ENCODE measurements at places on chromosomes 16 and 17. TPM values are rescaled to one million over a fixed set of nuclear protein-coding genes. Genes with fewer than 3 reads are reported as not detected.
A peak's percentile ranks its signal among the peaks of the same experiment; 100 is the strongest.

DNA sequence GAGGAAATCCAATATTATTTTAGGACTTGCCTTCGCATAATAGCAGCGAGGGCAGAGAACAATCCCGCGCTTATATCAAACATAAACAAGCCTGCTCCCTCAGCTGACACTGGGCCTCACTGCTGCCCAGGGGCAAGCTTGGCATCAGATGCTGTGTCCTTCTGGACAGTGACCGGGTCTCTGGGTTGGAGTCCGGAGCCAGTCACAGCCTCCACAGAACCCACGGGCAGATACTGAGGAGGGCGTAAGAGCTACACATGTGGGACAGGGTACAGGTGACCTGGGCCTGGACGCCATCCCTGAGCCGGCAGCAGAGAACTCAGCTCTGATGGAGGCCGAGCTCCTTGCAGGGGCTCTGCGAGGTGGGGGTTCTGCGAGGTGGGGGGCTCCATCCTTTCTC, 14.7 kb upstream of the ZNF469 start:
- H3K27ac ChIP-seq = no peak overlapping the region
- no peaks in the 10 kb centered on the region for H3K4me1 ChIP-seq
- no peak for DNase-seq

GRCh38 chr17:71440513-71440912, 680.3 kb upstream of the SOX9 start:
- H3K27ac ChIP-seq = no peak overlapping the region
- H3K4me1 ChIP-seq = no peaks in the 10 kb centered on the region
- H3K36me3 ChIP-seq = no peaks in the 10 kb centered on the region
- H3K4me3 ChIP-seq = no peak overlapping the region
- no peaks in the 10 kb centered on the region for H3K27me3 ChIP-seq
- DNase-seq = no peak

- peaks cover 19% of the 10 kb centered on the region for H3K4me1 ChIP-seq
- no peaks in the 10 kb centered on the region for H3K27me3 ChIP-seq
- peak within 1 kb of the TSS; percentile 97 for H3K4me3 ChIP-seq
- peak; percentile 96 for DNase-seq
Measured at GRCh38 chr16:23556881-23557778, at the start of the genes EARS2 and UBFD1. EARS2 (minus strand) TSS chr16:23557350; CDS start chr16:23557343, 7 bp downstream. UBFD1 (plus strand) TSS chr16:23557727; CDS start chr16:23557743, 16 bp downstream.

DNA sequence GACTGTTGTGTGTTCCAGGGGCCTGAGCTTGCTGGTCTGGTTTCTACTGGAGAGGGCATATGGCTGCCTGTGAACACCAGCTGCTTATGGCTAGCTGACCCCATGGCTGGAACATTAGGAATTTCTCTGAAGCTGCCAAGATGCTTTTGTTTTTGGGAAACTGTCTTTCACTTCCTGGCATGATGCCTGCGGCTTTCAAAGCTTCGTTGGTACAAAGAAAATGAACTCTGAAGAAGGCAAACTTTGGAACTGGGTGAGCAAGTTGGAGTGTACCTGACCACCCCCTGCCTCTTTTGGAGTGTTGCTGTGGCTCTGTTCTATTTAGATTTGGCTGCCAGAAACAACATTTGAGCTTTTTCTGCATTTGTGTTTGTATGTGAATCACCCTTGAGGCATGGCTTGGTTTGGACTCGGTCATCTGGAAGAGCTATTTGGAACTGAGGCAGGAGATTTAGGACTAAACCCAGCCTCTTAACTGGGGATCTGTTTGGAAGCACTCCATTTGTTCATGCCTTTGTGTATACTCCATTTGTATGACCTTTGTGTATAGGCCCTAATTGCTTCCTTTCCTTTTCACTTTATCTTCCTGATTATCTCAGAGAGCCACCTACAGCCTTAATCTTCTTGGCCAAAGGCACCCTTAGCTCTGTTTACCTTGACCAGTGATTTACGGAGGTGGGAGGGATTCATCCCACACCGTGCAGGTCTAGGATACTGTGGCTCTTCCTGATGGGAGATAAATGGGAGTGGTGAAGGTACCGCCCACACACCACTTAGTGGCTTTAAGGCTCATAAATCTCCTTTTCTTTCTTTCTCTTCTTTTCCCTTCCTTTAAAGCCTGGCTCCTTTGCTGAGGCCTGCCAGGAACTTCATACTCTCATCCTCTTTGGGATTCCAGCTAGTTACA, 7.3 kb upstream of the CPHXL start:
- no peaks in the 10 kb centered on the region for H3K27me3 ChIP-seq
- no peak overlapping the region for H3K27ac ChIP-seq
- H3K4me1 ChIP-seq = no peaks in the 10 kb centered on the region
- DNase-seq = no peak
- no peaks in the 10 kb centered on the region for H3K36me3 ChIP-seq
- no peak overlapping the region for H3K4me3 ChIP-seq

- H3K27me3 ChIP-seq = no peaks in the 10 kb centered on the region
- H3K36me3 ChIP-seq = no peaks in the 10 kb centered on the region
- no peak overlapping the region for H3K4me3 ChIP-seq
- H3K27ac ChIP-seq = no peak overlapping the region
Measured at GRCh38 chr17:9406046-9406606, 169.5 kb downstream of the STX8 start.

GRCh38 chr17:17153071-17153470, 53.1 kb downstream of the PLD6 start:
- no peak for DNase-seq
- H3K27ac ChIP-seq = no peak overlapping the region
- peaks cover 41% of the 10 kb centered on the region for H3K4me1 ChIP-seq
- no peaks in the 10 kb centered on the region for H3K27me3 ChIP-seq
- H3K36me3 ChIP-seq = peaks cover 61% of the 10 kb centered on the region

DNA sequence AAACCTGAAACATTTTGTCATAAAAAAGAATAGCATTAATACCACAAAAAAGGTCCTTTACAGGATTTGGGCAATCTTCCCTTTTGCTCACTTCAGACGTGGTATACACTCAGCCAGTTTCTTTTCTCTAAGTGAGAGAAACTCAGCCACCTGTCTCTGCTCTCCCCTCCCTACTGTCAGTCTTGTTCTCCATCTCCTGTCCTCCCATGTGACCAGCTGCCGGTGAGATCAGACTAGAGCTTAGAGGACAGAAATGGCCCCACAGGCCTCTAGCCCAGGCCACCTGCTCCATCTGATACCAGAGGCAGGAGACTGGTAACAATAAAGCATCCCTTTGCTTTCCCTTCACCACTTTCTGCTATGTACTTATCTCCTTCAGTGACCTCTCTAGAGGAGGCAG, 34.9 kb downstream of the CMC2 start:
- H3K36me3 ChIP-seq = peaks cover 51% of the 10 kb centered on the region
- peak overlapping the region; percentile 40 for H3K27ac ChIP-seq
- H3K27me3 ChIP-seq = no peaks in the 10 kb centered on the region
- DNase-seq = no peak
- peaks cover 14% of the 10 kb centered on the region for H3K4me1 ChIP-seq
- H3K4me3 ChIP-seq = no peak overlapping the region

Gene GPR139
- not detected for total RNA-seq

Gene MYH13
- not detected for total RNA-seq

Gene MAF
- total RNA-seq = 73.6 TPM

Gene PLCD3
- total RNA-seq = 4.0 TPM

Gene MYO19
- 155 TPM for total RNA-seq
